ENCODE measurements at places on chromosomes 7 and 10.

GRCh38 chr10:23433701-23434100 is 5.2 kb upstream of the OTUD1 start:
- DNase-seq: no peak

DNA sequence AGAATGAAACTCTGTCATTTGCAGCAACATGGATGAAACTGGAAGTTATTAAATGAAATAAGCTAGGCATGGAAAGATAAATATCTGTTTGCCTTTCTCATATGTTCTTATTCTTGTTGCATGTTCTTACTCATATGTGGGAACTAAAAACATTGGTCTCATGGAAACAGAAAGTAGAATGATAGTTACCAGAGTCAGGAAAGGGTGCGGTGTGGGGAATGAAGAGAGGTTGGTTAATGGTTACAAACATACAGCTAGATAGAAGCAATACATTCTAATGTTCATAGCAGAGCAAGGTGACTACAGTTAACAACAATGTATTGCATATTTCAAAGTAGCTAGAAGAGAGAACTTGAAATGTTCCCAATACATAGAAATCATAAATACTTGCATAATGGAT is 105.1 kb downstream of the FAM107B start:
- no peak for DNase-seq

DNA sequence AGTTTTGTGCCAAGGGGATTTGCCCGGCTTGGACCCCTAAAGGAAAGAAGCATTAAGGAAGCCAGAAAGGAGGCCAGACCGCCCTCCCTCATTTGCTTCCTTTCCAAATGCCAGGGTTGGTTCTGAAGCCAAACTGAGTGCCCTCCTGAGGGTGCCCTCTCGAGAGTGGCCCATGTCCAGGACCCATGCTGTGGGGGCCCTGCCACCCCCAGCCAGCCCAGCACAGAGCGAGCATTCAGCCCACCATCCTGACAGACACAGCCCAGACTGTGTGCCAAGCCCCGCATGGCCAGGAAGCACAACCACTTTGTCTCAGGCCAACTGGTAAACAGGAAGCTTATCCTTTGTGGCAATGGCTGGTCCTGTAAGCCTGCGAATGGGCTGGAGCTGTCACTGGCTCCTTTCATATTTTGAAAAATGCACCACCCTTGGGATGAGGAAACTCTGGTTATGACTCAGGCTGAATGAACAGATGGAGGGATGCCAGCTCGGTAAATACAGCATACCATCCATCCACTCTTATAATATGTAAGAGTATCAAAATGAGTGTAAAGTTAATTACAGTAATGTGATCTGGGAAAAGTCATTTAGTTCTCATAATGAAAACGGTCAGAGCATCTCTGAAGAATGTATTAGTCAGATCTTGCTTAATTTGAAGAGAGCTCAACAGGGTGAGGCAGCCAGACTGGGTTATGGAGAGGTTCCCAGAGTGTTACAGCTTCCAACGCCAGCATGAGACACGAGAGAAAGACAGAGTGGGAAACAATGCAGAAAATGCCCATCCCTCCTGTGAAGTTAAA is 65.0 kb downstream of the STK17A start:
- peak; percentile 93 for DNase-seq

DNA sequence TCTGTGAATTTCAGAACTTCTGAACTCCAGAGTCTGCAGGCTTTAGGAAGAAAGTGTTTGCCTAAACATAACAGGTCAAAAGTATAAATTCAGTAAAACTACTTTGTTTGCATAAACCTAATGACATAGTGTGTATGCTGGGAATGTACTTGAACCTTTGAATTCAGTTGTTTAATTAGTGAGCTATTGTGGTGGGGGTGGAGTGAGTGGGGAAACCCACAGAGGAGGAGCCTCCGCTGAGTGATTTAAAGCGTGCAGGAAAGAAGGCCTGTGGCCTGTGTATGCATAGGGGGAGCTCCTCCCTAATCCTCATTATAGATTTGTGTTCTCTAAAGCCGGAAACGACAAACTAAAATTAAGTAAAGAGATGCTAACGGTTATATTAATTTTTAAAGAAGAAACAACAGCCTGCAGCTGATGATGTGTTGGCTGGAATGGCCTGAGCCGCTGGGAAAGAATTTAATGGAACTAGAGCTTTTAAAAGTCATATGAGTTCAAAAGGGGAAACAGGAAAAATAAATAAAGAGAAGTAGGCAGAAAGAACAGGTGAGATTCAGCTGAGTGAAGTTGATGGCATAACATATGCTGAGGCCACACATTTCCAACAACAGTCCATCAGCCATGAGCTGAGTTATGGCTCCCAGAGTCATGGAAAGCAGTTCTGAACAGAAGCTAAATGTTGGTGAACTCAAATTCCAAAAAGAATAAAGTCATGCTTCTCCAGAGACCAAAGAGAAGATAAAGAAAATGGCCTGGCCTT is 595.0 kb downstream of the GRM8 start:
- DNase-seq: no peak

- no peak for DNase-seq
Observed at GRCh38 chr7:46630031-46630430, 709.0 kb upstream of the IGFBP3 start.

GRCh38 chr7:136228171-136228570 is 251.0 kb upstream of the MTPN start:
- DNase-seq: no peak

- no peak for DNase-seq
Observed at GRCh38 chr10:46175296-46175695, 111.5 kb upstream of the ANTXRL start.

DNA sequence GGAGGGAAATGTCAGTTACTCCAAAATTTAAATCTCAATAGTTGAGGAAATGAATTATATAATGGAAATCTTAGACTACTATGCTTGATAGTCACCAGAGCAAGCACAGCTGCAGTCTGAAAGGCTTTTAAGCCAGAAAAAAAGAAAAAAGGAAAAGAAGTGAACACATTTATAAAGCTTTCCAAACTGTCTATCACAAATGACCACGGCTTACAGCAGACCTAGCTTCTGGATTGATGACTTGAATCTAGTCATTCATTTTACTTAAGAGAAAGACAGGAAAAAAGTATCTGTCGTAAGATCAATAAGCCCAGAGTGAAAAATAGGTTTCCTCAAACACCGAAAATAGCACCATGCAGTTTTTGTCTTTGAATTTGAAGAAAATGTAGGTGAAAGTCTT is 67.9 kb upstream of the OGDHL start:
- no peak for DNase-seq

GRCh38 chr10:48802611-48803071 is 118.0 kb downstream of the WDFY4 start:
- DNase-seq: no peak

- DNase-seq: peak; percentile 87
Observed at GRCh38 chr10:110226543-110226925, 19.1 kb downstream of the MXI1 start.

DNA sequence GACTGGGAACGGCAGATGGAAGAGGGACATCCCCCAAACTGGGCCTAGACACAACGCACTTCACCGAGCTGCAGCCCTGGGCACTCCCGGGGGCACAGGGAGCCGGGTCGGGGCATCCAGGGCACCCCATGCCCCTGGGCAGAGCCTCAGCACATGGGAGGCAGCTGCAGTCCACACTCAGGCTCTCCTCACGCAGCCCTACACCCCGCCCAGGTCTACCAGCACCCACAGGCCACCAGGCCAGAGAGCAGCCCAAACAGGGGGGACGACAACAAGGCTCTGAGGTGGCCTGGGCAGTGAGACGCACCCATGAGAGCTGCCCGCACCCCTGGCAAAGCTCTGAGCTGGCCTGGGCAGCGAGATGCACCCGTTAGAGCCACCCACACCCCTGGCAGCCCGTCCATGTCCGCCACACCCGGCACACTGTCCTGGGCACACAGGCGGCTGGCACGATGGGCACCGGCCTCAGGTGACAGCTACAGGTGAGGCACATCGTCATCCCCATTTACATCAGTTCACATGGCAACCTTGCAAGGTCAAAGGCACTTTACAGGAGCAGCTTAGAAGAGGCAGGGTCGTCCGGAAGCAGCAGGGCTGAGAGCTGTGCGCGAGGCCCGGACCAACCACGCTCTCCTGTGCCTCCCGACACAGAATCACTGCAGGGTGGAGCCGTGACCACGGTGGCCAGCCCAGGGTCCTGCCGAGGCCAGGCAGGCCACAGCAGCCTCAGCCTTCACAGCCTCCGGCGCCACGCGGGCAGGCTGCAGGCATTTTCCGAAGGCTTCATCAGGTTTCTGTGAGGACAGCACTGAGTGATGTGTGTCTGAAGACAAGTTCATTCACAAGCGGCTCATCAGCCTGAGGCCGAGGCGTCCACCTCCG is 228.6 kb downstream of the MAD1L1 start:
- DNase-seq: no peak

GRCh38 chr10:46220872-46221538 is 65.8 kb upstream of the ANTXRL start:
- DNase-seq: no peak

GRCh38 chr7:109646124-109646523 is 1076.5 kb downstream of the DNAJB9 start:
- no peak for DNase-seq

DNA sequence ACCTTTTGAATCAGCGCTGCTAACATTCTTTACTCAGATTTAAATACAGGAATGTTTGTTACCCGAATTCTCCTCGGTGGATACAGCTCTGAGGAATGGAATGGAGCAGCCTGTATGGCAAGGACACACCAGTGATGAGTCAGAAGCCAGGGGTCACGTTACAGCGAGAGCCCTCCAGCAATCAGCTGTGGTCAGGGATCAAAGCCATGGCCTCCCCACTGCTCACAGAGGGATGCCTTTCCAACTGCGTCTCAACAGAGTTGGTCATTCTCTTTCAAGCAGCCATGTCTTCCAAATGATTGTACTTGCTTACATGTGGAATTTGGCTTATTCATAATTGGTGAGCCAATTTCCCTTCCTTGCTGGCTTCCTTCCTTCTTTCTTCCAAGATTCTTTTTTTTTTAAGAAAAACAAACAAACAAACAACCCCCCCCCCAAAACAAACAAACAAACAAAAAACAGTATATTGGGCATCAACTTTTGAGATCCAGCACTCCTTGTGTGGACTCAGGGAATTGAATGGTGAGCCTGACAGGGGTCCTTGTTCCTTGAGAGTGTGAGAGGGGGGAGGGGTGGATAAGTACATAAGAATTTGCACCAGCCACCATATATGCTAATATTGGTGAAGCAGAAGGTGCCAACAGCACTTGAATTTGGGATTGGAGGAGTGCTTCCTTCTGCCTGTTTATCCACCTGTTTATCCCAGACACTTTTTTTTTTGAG is 100.2 kb downstream of the ATXN7L1 start:
- DNase-seq: peak; percentile 99

DNA sequence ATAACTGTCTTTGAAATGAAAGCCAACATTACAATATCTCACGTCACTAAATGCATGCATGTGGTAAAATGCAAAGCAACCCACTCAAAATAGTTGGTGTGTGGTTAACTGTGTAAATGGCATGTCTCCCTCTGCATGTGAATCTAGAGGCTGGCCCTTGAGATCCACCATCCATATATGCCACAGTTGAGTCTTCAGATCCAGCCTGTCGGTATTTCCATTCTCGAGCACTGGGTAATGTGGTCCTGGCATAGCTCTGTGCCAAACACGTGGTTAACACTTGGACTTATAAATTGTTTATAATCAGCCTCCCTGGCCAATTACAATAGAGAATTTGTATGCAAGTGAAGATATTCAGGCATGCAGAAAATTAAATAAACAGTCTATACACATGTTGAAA is 90.3 kb downstream of the LYZL1 start:
- no peak for DNase-seq

- DNase-seq: no peak
Observed at GRCh38 chr10:15461353-15462108, 90.4 kb upstream of the FAM171A1 start.

GRCh38 chr7:7897949-7898515 is 70.6 kb upstream of the GLCCI1 start:
- no peak for DNase-seq

DNA sequence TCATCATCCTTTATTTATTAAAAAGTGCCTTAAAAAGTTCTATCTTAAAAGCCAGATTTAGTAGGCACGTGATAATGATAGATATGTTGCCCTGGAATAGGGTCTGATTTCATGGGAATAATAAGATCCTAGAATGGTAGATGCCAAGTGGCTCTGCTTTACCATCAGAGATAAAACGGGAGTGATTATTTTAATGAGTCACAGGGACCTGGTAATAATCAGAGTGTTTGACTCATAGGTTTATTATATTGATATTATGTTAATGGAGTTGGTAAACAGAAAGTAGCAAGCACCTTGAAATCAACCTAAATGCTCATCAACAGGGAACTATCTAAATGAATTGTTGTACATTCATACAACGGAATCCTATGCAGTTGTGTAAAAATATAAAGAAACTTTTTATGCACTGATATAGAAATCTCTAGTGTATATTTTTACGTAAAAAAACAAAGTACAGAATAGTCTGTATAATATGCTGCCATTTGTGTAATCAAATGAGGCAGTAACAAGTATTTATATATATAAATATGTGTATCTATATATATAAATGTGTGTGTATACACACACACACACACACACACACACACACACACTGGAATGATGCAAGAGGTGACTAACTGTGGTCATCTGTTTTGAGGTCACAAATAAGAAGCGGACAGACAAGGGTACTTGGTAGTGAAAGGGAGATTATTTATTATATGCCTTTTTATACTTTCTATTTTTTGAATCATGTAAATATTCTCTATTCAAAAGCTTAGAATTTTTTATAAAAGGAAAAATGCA is 78.6 kb upstream of the DYNC1I1 start:
- DNase-seq: no peak

- no peak for DNase-seq
Observed at GRCh38 chr7:7978860-7979259, 10.3 kb downstream of the GLCCI1 start.

- DNase-seq: no peak
Observed at GRCh38 chr10:43126759-43127424, 11.4 kb upstream of the CSGALNACT2 start.

- DNase-seq: no peak
Observed at GRCh38 chr7:33946094-33946699, 40.9 kb downstream of the BMPER start.

DNA sequence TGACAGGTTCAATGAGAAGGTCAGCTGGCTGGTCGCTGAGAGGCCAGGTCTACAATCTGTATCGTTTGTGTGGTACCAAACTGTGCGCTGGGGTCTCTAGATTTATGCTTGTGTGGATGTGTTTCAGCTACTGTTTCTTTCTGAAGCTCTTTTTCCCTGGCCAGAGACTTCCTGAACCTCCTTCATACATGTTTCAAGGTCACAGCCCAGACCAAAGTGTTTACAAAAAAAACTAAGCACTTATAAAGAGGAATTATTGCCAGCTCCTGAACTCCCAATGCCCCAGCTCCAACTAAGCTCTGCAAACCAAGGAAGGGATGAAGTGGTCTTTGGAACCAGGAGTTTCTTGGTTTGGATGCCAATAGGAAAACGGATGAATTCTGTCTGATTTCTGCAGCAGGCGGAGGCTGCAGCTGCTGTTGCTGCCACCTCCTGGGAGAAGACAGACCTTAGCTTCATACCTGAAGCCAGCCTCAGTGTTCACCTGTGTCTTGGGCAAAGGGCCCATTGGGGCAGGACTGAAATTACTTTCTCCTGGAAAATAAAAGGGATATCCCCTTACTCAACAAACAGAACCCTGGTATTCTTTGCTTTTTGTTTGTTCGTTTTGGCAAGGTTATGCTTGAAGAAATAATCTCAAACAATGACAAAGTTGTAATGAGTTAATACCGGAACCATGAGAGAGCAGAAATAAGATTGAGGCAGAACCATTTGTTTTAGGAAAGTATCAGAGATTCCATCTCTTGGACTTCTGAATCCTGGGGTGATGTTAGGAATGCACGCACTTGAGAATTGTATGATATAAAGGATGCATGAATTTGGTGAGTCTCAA is 24.6 kb upstream of the MKLN1 start:
- DNase-seq: peak; percentile 53

All from ACHN (cell line).